ENCODE measurements at places on chromosomes 13 and 19.

- DNase-seq = no peak
These were observed 23.4 kb downstream of the MED26 start for GRCh38 chr19:16604615-16605014.

DNA sequence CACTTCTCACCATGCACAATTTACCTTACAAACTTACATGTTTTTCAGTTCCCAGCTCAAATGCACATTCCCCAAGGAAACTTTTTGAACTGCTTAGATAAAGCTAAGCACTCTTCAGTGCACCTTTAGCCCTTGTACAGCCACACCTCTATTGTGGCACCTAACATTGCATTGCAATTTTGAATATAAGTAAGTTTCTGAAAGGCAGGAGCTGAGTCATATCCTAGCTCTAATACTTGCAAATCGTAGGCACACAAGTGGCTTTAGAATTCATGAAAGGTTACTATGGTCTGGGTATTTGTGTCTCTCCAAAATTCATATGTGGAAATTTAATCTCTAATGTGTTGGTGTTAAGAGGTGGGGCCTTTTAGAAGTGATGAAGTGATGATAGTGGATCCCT, 4.9 kb upstream of the ESD start:
- DNase-seq = no peak

GRCh38 chr13:98537306-98537705, 39.6 kb downstream of the STK24 start:
- DNase-seq = no peak

GRCh38 chr13:21683034-21683733, 12.3 kb downstream of the FGF9 start:
- peak; percentile 59 for DNase-seq

GRCh38 chr13:51942189-51942588, 69.1 kb downstream of the ATP7B start:
- DNase-seq = no peak

- DNase-seq = no peak
These were observed 13.0 kb downstream of the RBM26 start for GRCh38 chr13:79392882-79393563.

DNA sequence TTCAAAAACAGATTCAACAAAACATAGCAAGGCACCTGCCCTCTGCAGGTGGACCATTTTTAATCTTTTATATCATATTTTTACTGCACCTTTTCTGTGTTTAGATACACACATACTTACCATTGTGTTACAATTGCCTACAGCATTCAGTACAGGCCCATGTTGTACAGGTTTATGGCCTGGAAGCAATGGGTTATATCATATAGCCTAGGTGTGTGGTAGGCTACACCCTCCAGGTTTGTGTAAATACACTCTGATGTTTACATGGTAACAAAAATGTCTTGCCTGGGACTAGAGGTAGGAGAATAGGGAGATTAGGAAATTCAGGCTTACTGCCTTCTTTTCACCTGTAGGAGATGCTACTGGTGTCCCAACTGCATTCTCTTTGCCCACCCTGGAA, 8.2 kb upstream of the UBAC2 start:
- no peak for DNase-seq

DNA sequence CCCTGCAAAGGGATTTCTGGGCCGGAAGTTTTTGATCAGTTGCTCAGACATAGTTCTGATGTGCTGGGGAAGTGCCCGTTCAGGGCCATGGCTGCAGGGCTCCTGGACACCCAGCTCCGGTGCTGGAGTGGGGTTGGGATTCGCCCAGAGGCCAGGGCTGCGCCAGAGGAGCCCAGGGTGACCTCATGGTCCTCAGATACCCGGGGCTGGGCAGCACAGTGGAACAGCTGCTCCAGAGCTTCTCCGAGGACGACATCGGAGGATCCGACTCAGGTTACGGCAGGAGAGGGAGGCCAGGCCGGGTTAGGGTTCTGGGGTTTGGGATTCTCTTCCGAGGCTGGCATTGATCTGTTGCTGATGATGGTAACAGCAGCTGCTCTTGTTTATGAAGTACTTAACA, 20.9 kb downstream of the CARM1 start:
- no peak for DNase-seq

DNA sequence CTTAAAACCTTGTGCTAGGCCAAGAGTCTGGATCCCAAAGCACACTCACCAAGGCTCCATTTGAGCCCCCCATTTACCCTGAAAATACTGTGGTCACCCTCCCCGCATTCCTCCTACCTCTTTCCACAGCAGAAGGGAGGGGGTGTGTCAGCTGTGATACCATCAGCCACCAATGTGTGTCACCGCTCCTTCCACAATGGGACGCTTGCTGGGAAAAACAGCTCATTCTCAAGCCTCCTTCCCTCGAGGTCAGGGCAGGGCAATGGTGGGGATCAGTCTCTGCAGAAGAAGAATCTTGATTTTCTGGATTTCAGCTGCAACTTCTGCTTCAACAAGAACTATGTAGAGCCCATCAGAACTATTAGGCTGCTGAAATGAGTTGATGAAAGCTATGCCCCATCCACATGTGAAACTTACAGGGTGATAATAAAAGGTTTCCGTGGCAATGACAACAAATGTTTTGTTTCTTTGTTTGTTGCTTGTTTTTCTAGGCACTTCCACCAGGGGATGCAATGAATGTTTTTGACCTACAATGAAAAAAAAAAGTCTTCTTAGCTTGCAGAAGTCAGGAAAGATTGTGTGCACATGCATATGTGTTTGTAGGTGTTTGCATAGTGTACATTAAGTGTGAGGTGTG, 26.4 kb upstream of the ZNF507 start:
- no peak for DNase-seq

- peak; percentile 2 for DNase-seq
These were observed 3.0 kb downstream of the TTYH1 start for GRCh38 chr19:54418030-54418929.

GRCh38 chr13:51260154-51260553, 38.0 kb downstream of the FAM124A start:
- no peak for DNase-seq

- no peak for DNase-seq
These were observed 123.1 kb downstream of the ITGBL1 start for GRCh38 chr13:101575581-101575980.

- no peak for DNase-seq
These were observed 533 bp downstream of the LRCH1 start for GRCh38 chr13:46553521-46553885.

- no peak for DNase-seq
These were observed 1261.3 kb upstream of the SPRY2 start for GRCh38 chr13:81602241-81602640.

DNA sequence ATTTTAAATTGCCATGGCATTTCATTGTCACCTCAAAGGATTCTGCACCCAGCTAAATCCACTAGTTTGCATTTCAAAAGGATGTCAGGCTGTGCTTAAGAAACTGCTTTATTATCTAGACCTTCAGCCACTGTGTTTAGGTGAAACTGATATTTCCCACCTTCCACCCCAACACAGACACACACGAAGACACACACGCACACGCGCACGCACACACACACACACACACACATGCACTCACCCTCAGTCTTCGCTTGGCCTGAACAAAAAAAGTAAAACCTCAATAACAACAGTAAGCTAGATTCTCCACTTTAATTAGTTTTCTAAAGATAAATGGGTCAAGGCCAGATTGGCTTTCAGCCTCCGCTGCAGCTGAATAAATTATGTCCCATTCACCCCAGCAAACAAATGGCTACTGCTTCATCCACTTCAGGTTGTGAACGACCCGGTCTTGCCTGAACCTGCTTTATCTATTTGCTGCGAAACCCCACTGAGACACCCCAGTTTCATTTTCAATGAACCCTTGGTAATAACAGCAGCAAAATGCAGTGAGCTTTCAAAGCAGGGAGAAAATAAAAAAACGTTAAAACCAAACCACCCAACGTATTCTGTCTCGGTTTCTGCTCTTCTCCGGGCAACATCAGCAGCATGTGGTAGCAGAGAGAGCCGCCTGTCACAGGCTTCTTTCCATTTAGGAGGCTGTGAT, 166.8 kb downstream of the DCT start:
- no peak for DNase-seq

- DNase-seq = no peak
These were observed 273.4 kb downstream of the DACH1 start for GRCh38 chr13:71593566-71593965.

DNA sequence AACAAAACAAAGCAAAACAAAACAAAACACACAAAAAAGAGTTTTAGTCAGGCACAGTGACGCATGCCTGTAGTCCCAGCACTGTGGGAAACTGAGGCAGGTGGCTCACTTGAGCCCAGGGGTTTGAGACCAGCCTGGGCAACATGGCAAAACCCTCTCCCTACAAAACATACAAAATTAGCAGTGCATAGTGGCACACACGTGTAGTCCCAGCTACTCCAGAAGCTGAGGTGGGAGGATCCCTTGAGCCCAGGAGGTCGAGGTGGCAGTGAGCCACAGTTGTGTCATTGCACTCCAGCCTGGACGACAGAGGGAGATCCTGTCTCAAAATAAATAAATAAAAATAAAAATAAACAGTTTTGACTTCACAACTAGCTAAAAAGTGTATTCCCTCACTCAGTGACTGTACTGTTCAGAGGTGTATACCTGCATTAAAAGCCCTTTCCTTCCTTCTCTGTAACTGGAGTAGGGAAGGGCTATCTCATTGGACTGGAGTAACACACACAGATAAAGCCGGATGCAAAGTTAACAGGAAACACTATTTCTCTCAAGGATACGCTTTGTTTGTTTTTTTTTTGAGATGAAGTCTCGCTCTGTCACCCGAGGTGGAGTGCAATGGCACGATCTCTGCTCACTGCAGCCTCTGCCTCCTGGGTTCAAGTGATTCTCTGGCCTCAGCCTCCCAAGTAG, 3.7 kb upstream of the BAX start:
- no peak for DNase-seq

DNA sequence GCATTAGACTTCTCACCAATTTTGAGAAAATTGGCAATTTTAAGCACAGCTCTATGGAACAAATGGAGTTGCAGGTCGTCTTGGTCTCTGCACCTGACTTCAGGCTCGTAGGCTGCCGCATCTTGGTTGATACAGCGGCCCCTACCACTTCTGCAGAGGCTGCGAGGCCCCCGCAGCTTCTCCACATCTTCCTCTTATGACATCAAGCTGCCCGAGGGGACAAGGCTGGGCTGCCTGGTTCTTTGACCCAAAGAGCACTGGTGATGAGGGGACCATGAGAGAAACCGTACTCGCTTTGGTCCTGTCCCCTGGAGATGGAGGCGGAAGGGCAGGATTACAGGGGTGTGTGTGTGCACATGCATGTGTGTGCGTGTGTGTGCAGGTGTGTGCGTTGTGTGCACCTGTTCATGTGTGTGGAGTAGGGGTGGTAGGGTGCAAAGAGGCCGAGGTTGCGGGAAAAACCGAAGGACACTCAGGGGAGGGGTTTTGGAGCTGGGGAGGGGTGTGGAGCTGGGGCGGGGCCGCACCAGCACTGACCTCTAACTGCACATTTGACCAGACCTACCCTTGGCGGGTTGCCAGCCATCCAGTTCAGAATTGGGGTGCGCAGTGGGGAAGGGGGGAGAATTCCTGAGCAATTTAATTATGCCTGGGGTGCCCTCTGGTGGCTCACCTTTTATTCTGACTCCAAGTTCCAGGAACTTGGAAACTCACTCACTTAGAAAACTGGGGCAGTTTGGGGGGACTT, 65.1 kb upstream of the ARHGEF7 start:
- DNase-seq = no peak

DNA sequence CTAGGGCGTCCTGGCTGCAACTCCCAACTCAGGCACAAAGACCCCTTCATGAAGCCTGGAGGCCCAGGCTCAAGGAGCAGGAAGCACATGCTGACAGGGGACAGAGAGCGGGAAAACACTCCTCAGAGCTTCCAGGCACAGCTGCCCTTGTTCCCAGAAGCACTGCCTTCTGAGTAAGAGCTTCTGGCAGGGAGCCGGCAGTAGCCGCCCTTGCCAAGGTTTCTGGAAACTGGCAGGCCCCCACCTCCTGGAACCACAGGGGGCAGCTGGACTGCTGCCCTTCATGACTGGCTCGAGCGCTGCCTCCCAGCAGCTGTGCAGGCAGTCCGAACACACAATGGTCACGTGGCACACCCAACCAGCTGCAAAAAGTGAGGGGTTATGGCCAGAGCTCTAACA, 33.6 kb upstream of the EPHX3 start:
- peak; percentile 65 for DNase-seq

GRCh38 chr13:74820809-74821208, 661.2 kb downstream of the TBC1D4 start:
- no peak for DNase-seq

GRCh38 chr13:109483284-109483683, 303.1 kb downstream of the IRS2 start:
- DNase-seq = no peak

DNA sequence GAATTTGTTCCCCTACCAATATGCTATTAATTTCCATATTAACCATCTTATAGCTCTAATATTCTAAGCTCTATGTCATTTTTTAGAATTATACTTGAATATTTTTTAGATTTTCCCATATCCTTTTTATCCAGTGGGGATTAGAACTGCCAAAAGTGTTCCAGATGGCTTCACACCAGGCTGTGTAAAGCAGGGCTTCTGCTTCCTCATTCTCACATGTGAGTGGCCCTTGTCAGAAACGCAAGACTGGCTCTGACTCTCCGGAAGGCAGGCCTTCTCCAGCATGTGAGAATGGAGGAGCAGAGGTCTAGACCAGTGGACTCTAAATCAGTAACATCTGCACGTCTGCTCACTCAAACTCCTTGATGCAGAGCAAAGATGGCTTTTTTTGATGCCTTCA, 650.1 kb downstream of the FGF9 start:
- DNase-seq = no peak

GRCh38 chr19:31128291-31128690, 220.9 kb downstream of the TSHZ3 start:
- no peak for DNase-seq

- no peak for DNase-seq
These were observed 4.4 kb downstream of the GSX1 start for GRCh38 chr13:27796544-27797227.

- DNase-seq = no peak
These were observed 4.1 kb downstream of the DAZAP1 start for GRCh38 chr19:1411255-1412191.

DNA sequence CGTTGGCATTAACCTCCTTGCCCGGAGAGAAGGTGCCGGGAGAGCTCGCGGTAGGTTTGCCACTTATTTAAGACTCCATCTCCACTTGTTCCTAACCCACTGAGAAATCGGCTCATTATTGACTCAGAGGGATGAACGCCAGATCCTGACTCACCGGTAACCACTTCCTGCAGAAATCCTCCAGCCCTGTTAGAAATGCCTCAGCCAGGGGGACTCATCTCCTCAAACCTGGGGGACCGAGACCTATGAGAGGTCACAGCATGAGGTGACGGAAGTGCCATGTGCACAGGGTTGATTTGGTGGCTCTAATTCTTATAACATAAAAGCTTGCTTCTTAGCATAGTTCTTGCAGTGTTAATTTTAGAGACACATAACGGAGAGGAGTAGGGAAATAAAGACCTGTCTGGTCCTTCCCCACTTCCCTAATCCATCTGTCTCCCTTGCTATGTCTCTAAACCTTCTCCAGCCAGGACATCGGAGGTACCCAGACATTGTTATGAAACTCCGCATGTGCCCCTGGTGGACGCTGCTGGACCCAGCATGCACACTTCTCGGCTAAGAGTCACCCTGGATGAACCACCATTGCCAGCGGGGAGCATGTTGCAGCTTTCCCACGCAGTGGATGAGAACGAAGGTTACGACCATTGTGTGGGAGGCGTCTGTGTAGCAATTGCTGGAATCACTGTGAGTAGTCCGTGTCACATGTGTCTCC, 158.9 kb downstream of the EFNB2 start:
- peak; percentile 82 for DNase-seq

- no peak for DNase-seq
These were observed at the start of gene C19orf38 for GRCh38 chr19:10848230-10848856. Gene C19orf38 (plus strand): TSS chr19:10848415. CDS start chr19:10848509, 94 bp downstream.

GRCh38 chr13:29771247-29771646, 79.2 kb downstream of the UBL3 start:
- DNase-seq = no peak

- DNase-seq = peak; percentile 98
These were observed 551 bp upstream of the TSEN34 start for GRCh38 chr19:54190503-54191010.
